Activated CD4-positive, alpha-beta T cell treated with anti-CD3 and anti-CD28 coated beads, Interleukin-2, amount 50 U/mL, for 4 hours (primary cell): ENCODE measurements at places on chromosomes 12 and 14.
A peak's percentile ranks its signal among the peaks of the same experiment; 100 is the strongest.

DNA sequence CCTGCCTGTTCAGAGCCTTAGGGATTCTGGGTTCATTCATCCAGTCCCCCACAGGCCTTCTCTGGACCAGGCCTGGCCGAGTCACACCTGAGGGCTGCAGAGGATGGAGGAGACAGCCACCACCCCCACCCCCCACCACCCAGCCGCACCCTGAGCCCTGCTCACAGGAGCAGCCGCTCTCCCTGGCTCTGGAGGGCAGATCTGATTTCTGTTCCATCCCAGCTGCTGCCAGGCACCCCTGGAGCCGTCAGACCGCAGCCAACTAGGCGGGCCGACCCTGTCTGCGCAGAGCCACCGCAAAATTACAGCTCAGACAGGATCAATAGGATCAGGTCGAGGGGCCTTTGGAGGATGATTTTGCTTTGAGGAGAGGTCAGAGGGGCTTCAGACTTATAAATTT is 154.6 kb upstream of the MYL2 start:
- no peak for DNase-seq

- no peak for DNase-seq
Measured at GRCh38 chr14:94152676-94153075, 21.4 kb upstream of the PPP4R4 start.

DNA sequence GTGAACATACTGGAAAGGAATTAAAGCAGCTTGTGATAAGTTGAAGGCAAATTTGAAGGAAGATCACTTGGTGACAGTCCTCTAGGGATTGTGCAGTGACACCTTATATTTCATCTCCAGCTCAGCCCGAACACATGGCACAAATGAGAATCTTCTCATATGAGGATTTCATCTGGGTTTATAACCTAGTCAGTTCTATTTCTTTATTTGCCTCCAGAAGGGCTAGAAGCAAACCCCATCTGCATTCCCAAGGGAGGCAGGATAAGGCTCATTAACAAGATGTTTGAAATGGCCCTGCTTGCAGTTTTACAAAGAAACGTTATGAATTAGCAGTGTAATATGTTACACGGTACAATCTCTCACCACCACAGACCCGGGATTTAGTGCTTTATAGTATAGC is 90.7 kb upstream of the KRR1 start:
- DNase-seq = no peak

GRCh38 chr14:84351646-84352045 is 1178.3 kb upstream of the FLRT2 start:
- no peak for DNase-seq

DNA sequence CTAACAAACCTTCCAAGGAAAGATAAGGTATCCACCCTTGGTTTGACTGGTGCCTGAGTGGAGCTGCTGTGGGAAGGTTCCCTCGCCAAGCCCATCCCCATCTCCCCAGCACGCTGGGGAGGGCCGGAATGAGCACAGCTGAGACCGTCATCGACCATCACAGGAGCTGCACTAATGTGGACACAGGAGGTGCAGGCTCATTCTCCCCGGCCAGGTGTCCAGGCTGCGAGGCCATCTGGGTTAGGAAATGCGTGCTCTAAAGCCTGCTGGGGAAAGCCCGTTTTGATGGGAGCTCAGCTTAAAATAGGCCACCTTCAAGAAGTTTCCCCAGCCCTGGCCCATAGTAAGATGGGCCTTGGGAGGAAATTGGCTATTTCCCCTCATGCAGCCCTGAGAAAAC is 35.2 kb upstream of the FOXN3 start:
- no peak for DNase-seq

GRCh38 chr14:28589792-28590191 is 176.8 kb upstream of the FOXG1 start:
- DNase-seq = no peak

DNA sequence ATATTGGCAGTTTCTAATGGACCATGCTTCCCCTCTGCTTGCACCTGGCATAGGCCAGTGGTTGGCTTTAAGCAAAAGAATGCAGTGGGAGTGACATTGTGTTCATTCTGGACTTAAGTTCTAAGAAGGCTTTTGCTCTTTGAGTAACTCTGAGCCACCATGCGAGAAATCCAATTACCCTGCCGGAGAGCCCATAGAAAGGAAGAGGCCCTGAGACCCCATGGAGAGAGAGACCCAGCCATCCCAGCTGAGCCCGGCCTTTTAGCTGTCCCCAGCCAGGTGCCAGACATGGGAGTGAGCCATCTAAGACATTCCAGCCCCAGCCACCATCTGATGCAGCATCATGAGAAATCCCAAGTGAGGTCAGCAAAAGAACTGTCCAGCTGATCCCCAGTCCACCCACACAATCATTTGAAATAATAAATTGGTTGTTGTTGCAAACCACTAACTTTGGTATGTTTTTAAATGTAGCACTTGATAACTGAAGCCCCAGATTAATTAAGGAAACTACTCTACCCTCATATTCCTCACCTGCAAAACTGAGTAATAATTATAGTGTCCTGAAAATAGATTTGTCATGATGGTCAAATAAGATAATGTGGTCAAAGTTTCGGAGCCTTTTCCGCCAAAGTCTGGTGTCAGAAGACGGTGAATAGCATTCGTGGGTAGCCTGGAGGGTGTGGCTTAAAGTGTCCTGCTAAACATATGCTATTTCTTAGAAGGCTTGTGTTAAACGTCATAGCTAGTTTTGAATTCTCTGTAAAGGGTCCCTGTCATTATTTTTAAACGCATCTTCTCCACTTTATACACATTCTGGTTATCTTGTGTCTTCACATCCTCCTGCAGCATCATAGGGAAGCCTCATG is 166.6 kb upstream of the PELI2 start:
- DNase-seq = no peak

- no peak for DNase-seq
Measured at GRCh38 chr14:75967866-75968265, 13.9 kb downstream of the TGFB3 start.

DNA sequence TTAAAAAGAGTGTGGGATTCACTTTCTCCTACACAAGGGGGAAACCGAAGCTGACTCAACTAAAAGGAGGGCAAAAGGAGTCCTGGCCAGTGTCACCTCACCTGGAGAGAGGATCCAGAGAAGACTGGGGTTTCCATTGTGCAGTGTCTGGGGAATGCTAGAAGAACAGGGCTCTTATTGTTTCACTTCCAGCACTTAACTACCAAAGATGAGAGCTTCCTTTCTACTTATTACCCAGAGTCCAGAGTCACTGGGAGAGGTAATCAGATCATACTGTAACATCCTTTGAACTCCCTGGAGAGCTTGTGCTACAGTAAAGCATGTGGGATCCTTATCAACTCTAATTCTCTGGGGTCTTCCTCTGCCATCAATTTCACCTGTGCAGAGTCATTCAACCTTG is 148.4 kb upstream of the BCL2L14 start:
- DNase-seq = no peak

DNA sequence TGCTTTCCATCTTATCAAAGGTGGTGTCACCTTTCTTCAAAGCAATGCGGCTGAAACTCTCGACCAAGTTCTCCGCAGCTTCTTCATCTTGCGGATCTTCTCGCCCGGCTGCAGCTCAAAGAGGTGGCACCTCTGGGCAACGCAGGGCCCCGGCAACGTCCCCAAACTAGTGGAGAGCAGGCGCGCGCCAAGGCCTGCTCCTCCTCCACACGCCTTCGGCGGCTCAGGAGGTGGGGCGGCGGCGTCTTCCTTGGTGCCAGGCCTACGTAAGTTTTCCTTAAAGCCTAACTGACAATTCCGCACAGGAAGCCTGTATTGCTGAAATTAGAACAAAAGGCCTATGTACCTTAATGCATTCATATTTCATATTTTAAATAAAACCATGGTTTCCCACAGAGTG is 112.0 kb downstream of the TMX1 start:
- no peak for DNase-seq

- no peak for DNase-seq
Measured at GRCh38 chr14:42192738-42193653, 586.3 kb downstream of the LRFN5 start.

DNA sequence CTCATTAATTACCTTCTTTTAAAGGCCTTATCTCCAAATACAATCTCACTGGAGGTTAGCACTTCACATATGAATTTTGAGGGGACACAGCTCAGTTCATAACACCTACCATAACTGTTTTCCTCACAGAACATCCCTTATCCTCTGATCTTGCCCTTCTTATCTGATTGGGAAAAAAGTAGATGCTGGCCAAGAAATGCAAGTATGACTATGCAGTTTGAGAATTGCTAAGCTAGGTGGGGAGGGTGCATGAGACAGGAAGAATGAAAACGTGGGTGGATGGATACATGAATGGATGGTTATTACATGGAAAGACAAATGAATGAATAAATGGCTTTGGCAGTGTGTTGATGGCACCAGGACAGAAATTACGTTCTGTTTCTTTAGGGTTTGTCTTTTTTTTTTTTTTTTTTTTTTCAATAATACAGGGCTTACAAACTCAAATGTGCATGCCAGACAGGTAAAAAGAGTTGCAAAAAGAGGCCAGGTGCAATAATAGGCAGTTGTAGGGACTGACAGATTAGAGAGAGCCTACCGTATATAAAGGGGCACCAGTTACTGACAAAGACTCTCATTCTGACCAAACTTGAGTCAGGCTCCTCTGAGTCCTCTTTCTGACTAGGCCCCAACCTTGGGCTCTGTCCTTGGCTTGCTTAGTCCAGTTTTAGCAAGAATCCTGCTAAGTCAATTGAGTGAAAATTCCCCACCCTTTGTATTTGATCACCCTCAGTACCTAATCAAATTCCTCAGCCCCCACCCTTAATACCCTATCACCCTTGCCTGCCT is 304.9 kb downstream of the ZFP36L1 start:
- no peak for DNase-seq

- DNase-seq = no peak
Measured at GRCh38 chr12:27805238-27805637, 25.2 kb upstream of the MANSC4 start.

DNA sequence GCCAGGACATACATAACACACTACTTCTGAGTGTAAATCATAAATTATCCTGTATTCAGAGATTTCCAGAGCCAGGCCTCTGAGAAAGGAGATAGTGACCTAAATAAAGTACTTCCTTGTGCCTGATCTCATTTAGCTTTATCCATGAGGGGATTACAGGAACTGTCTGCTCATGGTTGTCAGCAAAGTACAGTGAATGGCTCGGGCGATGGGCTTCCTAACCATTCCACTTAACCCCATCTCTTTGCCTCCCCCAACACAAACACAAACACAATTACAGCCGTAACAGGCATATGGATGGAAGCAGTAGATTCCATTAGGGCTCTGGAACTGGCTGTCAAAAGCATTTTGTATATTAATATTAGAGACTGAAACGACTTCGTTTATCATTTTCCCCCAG is 206.7 kb upstream of the CPNE8 start:
- no peak for DNase-seq

DNA sequence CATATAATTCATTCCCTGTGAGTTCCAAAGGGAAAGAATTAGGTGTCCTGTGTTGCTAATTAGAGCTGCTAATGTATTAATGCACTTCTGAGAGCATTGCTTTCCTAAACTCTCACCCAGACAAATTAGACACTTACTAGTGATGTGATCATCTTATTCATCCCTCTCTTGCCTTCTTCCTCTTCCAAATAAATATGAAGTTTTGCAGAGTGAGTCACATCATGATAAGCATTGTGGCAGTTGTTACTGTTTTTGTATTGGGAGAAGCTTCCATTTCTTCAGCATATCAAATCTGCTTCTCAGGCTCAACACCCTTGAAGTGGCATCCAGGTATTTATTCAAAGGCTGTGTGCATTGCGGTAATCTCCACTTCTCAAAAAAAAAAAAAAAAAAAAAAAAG is 37.3 kb upstream of the E2F7 start:
- DNase-seq = no peak

- no peak for DNase-seq
Measured at GRCh38 chr12:89384050-89384758, 31.9 kb upstream of the DUSP6 start.

DNA sequence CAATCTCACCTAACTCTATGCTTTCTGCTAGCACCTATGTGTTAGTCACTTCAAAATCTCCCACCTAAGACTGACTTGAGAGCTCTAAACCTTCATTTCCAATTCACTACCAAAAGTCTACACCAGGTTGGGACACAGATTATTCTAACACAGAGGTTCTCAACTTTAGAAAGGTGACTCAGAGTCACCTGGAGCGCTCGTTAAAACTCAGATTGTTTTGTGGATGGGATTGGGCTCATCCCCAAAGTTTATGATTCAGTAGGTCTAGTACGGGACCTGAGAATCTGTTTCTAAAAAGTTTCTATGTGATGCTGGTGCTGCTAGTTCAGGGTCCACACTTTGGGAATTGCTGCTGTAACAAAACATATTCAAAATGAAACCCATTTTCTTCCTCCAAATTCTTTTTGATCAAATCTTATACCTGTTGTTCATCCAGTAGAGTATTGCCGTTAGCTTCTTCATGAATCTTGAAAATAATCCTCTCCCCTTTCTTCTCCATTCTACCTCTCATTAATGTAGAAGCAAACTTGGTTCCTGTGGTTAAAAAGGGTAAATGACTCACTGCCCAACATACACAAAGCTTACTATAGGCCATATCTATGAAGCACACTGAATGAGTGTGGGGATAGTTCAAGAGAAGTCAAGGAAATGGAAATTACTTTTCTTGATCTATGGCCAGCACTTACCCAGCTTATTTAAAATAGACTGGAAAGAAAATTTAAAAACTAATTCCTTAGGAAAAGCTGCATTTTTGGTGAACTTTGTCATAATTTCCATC is 206.7 kb downstream of the KIF21A start:
- no peak for DNase-seq

DNA sequence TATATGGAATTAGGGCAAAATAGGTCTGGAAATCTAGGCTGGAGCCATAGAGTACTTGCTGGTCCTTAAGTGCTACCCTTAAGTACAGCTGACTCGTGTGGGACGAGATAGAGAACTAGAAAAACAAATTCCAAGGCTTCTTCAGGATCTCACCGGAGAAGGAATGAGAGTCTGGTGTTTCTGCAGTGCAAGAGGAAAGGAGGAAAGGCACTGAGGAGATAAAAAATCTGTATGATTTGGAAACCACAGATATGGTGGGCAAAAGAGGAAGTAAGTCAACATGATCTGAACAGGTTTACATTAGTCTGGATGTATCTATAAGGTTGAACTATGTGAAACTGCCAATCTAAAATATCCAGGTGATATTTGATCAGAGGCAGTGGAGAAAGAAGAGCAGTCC is 134.4 kb upstream of the SOX5 start:
- no peak for DNase-seq

GRCh38 chr12:40829738-40830144 is 137.5 kb downstream of the CNTN1 start:
- no peak for DNase-seq

DNA sequence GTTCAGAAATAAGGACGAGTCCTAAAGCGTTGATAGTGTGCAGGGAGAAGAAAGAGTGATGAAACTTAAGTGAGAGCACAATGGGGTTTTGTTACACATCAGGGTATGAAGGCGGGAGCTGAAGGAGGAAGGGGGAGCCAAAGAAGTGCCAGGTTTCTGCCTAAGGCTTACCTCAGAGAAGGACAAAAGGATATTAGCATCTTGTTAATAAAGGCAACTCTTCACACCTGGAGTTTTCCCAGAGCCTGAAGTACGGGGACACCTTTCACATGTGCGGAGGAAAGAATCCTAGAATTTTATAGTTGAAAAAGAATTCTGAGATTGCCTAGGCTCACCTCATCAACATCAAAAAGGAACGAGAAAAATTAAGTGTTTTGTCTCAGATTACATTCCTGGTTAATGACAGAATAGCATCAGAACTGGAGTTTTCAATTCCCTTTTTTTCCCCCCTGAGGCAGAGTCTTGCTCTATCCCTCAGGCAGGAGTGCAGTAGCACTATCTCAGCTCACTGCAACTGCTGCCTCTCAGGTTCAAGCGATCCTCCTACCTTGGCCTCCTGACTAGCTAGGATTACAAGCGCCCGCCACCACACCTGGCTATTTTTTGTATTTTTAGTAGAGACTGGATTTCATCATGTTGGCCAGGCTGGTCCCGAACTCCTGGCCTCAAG is 2.2 kb upstream of the SAV1 start:
- DNase-seq = no peak

GRCh38 chr14:78598046-78598920 is 428.1 kb downstream of the NRXN3 start:
- peak; percentile 5 for DNase-seq
